ENCODE measurements at places on chromosomes 16 and 17.

DNA sequence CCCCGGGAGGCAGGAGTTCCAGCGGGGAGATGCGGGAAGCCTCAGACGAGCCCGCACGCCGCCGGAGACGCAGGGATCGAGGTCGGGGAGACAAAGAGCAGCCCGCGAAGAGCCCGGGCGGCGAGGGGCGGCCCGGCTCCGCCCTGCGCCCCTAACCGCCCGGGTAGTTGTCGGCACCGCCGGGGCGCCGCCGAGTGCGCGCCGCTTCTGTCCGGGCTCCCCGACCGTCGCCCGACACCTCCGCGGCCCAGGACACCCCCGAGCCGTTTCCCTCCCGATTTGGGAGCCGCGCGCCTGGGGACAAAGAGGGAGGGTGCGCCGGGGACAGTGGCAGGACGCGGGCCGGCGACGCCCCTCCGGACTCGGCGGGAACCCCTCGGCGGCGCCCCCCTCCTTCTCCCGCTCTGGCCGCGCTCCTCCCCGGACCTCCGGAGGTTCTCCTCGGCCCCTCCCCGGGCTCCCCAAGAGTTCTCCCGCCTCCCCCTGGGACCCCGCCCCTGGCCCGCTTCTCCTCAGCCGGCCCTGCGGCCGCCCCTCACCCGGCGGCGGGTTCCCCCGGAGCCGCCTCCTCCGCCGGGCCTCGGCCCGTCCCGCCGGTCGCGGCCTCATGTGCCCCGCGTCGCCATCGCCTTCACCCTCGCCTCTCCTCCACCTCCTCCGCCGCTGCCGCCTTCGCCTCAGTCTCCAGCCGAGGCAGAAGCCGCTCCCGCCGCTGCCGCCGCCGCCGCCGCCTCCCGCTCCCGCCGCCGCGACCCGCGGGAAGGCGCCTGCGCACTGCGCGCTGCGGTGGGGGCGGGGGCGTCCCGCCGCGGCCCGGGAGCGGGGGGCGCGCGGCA, at the start of gene GJC1:
GJC1 (minus strand) TSS at position 765 of the 836 bp plus-strand sequence. CDS start 24,470 bp downstream, outside the sequence.
- DNase-seq: peak; percentile 21

DNA sequence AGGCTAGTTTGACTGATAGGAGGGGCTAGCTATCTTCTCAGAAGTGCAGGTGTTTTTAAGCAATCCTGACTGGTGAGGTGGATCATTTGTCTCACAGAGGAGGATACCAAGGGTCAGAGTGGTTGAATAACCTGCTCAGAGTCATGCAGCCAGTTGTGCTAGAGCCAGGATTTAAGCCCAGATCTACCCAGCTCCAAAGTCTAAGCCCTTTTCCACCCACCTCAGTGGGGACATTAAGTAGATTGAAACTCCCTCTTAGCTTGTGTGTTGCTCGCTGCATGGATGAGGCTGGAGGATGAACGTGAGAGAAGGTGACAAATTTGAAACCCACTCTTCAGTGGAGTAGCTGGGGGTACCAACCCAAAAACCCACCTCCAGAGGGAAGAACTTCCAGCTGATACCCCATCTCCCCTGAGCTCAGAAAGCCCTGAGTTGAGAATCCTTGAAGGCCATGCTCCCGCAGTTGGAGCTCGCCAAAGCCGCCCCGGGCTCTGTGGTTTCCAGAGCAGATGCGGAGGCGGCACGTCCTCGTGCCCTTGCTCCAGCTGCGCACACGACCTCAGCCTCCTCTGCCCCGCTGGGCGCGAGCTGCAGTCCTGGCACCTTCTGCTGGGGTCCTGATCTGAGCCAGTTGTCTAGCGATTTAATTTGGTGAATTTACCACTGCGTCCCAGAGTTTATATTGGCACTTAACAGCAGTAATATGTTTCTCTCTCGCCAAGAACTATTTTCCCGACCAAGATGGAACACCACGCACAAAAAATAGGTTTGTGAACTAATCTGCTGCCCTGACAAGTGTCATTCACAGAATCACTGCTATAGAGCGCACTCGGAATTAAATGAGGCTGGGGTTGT, 159.5 kb downstream of the CCDC182 start:
- no peak for DNase-seq

GRCh38 chr16:66004699-66005098, 361.8 kb upstream of the CDH5 start:
- DNase-seq: no peak

DNA sequence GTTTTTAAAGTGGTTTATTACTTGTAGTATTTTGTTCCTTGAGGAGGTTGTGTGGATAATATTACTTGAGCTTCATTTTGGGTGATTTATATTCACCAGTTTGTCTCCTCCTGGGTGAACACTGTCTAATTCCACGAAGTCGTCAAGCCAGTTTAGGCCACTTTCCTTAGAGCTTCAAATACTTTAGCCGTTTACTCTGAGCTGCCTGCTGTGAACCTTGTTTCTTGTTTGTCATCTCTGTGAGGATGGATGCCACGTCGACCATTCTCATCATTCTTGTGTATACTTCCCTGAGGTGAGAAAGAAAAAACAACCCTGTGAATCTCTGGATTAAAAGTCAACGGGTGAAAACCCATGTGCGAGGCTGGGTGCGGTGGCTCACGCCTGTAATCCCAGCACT, 9.0 kb downstream of the KRT24 start:
- no peak for DNase-seq

DNA sequence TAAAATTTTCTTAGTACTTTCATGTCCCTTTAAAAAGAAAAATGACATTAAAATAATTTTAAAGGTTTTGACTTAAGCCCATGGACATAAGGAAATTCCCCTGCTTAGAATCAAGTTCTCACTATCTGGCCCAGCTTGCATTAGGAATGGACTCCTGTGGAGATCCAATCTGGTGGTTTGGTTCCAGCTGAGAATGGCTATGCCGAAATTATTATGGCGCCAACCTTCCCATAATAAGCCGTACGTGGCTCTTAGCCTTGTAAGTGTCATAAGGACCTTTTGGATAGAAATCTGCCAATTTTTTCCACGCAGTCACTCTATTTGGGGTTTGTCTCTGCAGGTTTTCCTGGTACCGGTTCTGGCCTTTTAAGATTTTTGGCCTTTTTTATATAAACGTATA, 262.1 kb upstream of the MAF start:
- no peak for DNase-seq

DNA sequence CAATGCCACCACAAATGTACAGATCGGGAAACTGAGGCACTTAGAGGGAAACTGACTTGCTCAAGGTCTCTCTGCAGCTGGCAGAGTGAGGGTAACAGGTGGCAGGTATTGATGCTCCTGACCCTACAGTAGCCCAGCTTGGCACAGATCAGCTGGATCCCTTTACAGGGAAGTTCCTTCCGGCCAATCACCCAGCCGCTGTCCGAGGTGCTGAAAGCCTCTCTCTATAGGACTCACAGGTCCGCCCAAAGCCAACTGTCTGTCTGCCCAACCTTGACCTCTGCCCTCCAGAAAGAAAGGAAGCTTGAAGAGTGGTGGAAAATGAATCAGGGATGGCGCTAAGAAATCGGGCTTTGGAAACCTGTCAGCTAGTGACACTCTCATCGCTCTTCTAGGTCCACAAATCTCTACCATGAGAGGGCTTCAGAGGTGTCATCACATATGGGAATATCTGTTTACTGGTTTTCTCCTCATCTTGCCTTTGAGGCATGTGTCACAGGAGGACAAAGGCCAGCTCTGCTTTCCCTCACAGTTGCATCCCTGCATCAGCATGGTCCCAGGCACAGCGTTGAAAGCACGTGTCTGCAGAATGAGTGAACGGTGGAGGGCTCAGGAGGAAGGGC, 246.2 kb downstream of the KATNIP start:
- no peak for DNase-seq

GRCh38 chr17:73430848-73431247, 119.0 kb upstream of the CDC42EP4 start:
- no peak for DNase-seq

GRCh38 chr16:24745791-24746190, 16.3 kb downstream of the TNRC6A start:
- no peak for DNase-seq

- DNase-seq: no peak
Observed at GRCh38 chr16:88968589-88969280, 8.3 kb downstream of the CBFA2T3 start.

Data from activated T-cell treated with anti-CD3 and anti-CD28 coated beads, Interleukin-2, amount 50 U/mL, for 4 hours (primary cell).